Stimulated activated CD4-positive, alpha-beta T cell treated with anti-CD3 and anti-CD28 coated beads, Interleukin-2, amount 100 ng/mL, for 24 hours (primary cell): ENCODE measurements at places on chromosomes 12 and 14.
A peak's percentile ranks its signal among the peaks of the same experiment; 100 is the strongest.

DNA sequence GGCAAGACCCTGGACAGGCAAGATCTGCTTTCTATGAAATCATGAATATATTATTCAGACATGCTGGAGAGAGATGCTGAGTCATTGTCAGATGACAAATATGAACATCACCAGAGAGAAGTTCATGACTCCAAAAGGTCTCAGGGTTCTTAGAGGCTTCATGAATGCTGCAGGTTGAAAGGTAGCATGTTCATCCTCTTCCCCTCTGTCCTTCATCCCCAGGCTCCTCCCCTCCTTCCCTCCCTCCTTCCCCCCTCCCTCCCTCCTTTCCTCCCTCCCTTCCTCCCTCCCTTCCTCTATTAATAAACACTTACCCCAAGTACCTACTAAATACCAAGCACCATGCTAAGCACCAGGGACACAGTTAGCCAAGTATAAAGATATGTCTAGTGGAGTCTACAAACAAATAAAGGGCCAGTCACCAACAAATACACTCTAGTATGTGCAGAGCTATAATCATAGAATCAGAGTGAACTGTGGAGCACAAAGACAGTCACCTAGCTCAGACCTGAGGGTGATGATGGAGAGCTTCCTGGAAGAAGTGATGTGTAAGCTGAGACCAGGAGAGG lies 46.2 kb downstream of the RPH3A start:
- no peak for DNase-seq

GRCh38 chr14:104171895-104172294 lies 33.5 kb downstream of the KIF26A start:
- DNase-seq, result no peak

GRCh38 chr12:28209782-28210181 lies 19.5 kb downstream of the CCDC91 start:
- no peak for DNase-seq

DNA sequence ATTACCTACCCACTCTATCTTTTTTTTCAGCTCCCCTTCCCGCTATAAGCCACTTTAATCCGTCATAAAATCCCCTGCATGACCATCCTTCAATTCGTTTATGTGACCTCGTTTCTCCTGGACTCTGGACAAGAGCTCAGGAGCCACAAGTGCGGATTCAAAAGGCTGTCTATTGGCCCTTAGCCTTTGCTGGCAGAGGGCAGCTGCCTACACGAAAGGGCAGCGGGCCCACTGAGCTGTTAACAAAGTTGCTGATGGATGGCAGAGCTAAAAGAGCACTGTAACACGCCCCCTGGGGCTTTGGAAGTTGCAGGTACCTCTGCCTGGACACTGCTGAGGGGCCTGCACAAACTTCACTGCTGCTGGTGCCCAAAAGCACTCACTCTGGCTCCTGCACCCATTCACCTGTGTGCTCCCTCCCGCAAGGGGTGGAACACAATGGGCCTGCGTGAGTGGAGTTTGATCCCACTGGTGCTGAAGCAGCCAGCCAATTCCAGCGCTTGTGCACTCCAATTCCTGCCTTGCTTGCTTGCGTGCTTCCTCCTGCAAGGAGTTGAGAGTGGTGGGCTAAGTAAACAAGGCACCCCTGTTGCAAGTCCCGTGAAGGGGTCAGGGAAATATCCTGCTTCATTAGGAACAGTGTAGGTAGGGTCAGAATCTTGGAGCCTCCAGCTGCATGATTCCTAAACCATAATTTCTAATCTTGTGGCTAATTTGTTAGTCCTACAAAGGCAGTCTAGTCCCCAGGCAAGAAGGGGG lies 10.6 kb upstream of the DRAM1 start:
- DNase-seq, result no peak

DNA sequence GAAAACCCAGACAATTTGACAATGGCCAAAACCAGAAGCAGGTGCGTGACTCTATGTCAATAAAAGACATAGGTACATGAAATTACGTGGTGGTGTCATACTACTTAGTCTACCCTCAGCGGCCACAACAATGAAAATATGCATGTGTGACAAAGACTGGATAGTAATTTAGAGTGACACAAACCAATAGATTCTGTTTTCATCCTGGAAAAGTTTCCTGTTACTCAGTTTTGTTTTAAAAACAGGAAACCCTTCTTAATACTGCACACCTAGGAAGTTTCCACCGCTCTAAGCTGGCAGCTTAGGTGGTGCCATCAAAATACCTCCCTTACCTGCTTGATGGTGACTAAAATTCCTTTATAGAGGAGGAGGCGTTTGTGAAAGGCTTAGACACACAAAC lies 15.1 kb downstream of the POU6F1 start:
- DNase-seq, result no peak

- no peak for DNase-seq
Observed at GRCh38 chr14:30849354-30849753, 25.0 kb upstream of the COCH start.

DNA sequence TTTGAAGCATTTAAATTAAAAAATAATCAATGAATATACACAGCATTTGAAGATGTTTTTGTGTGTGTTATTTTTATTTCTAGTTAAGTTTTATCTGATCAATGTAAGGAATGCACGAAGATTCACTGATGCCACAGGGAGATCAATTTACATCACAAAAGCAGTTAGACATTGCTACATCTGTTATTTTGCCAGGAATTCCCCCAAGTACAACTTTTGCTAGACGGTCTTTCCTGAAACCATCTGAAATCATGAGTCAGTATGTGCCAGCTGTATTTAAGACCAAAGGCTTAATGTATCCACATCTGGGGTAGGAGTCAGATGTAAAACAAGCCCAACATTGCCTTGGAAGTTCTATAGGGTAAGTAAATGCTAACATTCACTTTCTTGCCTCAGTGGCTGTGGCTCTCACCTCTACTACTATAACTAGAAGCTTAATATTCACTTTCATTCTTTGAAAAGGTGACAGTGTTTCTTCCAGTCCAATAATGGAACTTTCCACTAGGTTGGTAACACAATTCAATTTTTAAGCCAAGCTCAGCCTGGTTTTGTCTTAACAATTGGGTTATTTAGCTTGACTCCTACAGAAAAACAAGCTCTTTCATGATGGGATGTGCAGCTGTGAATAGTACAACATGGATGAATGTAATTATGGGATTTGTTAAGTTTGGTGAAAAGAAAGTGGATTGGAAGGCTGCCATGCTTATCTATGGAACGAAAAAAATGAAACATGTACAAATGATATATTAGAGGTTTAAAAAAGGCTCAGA lies 385.4 kb upstream of the TMEM132C start:
- no peak for DNase-seq

GRCh38 chr12:116672842-116673516 lies 64.9 kb downstream of the SPRING1 start:
- no peak for DNase-seq

DNA sequence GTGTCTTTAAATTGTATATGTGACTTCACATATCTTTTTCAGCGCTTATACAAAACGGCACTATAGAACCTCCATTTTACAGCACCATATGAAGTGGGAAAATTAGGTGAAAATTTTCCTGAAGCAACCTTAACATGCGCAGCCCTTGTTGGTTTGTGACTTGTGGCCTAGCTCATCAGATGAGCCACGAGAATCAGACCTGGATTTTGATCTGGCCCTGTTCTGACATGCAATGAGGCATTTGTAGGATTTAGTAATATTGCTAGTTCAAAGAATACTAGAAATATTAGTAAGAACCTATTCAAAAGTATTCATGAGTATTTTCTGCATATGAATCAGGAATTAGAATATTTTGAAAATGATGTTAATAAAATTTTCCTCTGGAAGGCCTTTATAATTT lies 2.9 kb downstream of the CDKN1B start:
- DNase-seq, result no peak

DNA sequence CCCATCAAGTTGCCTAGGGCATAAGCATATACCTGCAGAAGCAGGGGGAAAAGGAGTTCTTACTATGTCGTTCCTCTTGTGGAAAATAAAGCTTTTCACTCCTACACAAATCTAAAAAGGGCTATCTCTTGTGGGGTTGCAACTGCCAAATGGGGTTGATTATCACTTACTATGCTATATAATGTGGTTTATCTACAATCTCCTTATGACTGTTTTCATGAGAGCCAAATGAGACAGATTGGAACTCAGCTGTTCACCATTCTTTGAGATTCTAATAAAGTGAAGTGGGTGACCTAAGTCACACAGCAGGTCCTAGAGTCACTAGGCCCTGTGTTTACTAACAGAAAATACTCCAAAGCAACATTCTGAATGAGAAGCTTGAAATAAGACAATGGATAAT lies 47.7 kb downstream of the CIT start:
- no peak for DNase-seq

- peak; percentile 10 for DNase-seq
Observed at GRCh38 chr12:25957793-25958427, 572 bp upstream of the RASSF8 start.

GRCh38 chr12:96285158-96285557 lies 91.0 kb downstream of the ELK3 start:
- DNase-seq, result no peak

- no peak for DNase-seq
Observed at GRCh38 chr12:27805238-27805637, 25.2 kb upstream of the MANSC4 start.

DNA sequence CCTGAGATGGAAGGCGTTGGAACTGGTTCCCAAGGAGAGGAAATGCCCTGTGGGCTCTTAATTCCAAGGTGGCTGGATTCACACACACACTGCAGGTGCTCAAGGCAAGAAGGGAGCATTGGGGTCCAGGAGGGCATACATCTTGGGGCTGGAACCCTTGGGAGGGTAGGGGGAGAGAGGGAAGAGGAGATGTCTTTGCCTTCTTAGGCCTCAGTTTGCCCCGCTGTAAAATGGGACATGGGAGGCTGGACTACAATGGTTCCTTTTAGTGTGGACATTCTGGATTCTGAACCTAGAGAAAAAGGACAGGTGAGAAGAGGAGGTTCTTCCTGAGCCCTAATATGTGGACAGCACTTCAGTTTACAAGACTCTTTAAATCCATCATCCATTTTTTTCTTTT lies 43.8 kb downstream of the CALM1 start:
- DNase-seq, result no peak

DNA sequence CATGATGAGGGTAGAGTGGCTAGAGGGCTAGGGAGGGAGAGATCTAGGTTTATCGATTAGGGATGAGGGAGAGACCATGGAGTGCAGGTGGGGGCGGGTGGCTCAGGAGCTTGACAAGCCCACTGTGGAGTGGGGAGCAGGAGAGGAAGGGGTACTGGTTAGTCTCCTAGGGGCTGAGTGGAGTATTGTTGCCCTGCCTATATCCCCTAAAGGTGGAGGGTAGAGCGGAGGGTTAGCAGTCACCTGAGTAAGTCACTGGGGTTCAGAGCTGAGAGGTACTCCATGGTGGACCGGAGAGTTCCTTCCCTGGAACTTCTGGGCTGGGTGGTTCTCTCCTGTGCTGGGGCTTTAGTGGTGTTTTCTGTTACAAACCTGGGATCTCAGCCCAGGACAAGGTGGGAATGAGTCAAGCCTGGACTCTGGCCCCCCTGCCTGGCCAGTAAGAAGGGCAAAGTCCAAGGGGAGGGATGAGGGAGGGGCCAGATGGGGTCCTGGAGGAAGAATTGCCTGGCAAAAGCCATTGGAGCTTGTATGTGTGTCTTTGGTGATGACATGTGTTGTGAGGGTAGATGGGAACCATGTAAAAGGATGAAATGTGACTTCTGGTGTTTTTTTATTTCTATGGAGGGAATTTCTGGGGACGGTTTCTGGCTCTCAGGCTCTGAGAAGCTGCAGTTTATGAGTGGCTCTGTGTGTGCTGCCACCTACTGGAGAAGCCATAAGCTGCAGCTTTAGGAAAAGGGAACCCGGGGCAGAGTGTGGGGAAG lies at the start of gene CIDEB:
Gene CIDEB (minus strand): TSS at position 403 of the 767 bp plus-strand sequence. CDS start 119 bp downstream, at position 284.
- peak; percentile 68 for DNase-seq

GRCh38 chr14:100788942-100789341 lies 37.0 kb upstream of the MEG3 start:
- no peak for DNase-seq

DNA sequence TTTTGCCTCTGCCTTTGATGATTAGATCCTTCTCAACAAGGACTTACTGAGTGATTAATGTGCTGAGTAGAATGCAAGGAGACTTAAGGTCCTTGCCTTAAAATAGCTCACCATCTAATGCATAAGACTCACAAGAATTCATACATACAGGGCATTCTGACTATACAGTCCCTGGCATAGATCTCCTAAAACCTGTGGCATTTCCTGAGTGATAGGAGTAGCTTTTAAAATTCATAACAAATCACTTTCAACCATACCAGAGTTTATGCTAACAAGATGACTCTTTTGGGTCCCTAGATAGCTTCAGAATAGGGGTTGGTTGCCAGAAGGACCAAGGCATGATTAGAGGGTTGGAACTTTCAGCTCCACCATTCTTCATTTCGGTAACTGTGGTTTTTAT lies 48.8 kb downstream of the STXBP6 start:
- no peak for DNase-seq

- DNase-seq, result no peak
Observed at GRCh38 chr14:89455412-89455811, 38.4 kb upstream of the FOXN3 start.

DNA sequence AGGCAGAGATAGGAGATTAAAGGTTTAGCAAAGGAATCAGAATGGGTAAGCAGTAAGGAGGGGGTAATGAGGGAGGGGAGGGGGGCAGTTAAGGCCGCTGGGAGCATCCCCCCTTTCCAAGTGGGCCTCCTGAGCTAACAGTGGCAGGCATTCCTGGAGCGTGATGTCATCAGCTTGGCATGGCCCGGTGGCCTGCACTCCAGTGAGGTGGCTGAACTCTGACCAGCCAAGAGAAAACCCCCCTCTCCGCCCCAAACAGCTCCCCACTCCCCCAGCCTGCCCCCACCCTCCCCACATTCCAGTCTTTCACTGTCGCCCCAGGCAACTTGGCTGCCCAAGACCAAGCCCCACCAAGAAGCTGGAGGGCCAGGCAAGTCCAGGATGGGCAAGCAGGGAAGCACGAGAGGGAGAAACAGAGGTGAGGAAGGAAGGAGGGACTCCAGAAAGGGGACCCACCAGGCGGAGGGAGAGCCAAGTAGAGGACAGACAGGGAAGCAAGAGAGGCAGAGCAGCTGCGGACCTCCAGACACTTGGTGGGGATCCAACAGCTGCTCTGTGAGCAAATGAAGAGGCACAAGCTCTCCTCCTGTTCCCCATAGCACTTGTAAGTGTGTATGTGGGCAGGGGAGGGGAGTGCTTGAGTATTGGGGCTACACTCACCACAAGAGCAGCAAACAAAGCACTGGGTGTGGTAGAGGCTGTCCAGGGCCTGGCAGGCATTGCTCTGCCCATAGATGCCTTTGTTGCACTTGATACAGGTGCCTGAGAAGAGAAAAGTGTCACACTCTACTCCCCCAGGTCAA lies 4.5 kb downstream of the AJUBA start:
- DNase-seq, result no peak

GRCh38 chr12:91777268-91777992 lies 368.2 kb downstream of the BTG1 start:
- no peak for DNase-seq

GRCh38 chr14:63875311-63875710 lies 22.5 kb downstream of the SYNE2 start:
- no peak for DNase-seq

- DNase-seq, result no peak
Observed at GRCh38 chr12:78571953-78572352, 292.6 kb upstream of the SYT1 start.

- DNase-seq, result no peak
Observed at GRCh38 chr14:102830474-102831045, 53.3 kb downstream of the TRAF3 start.

- DNase-seq, result no peak
Observed at GRCh38 chr12:4201333-4202100, 72.0 kb upstream of the CCND2 start.

GRCh38 chr14:91956616-91957015 lies 9.1 kb upstream of the FBLN5 start:
- no peak for DNase-seq

- no peak for DNase-seq
Observed at GRCh38 chr14:21673718-21674117, at the start of gene OR4E1. Gene OR4E1 (minus strand): TSS chr14:21673818. CDS start chr14:21670935, 2,883 bp downstream.
